ENCODE measurements at places on chromosomes 7 and 10.

DNA sequence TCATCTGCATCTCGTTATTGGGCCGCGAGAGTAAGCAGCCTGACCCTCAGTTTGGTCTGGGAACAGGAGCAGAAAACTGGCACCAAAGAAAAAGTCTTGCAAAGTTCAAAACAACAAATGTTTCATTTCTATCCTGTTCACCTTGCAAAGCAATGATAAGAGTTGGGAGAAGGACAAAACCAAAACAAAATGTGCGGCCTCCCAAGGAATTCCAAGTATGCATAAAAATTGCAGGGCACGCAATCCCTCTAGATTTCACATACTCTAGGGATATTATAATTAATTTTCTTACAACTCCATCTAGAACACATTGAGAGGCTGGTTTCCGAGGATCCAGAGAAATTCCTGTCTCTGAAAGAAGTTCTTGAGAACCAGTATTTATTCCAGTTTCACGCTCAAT is 20.1 kb downstream of the CHUK start:
- no peak for DNase-seq

- no peak for DNase-seq
Observed at GRCh38 chr7:130037703-130038102, 13.5 kb downstream of the ZC3HC1 start.

DNA sequence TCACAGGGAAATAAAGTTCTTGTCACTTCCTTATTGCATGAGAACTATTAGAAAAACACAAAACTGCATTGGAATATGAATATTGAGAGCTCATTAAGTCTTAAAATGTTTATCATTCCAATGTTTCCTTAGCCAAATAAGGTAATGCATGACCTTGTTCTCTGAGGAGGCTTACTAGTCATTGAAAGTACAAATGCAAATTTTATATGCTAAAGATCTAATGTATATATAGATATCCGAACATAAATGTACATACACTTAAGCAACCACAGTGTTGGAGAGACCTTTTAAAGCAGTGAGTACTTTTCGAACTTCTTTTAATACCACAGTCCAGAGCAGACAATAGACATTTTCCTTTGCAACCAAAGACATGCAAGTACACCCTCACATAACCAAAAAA is 96.1 kb downstream of the RELN start:
- no peak for DNase-seq

DNA sequence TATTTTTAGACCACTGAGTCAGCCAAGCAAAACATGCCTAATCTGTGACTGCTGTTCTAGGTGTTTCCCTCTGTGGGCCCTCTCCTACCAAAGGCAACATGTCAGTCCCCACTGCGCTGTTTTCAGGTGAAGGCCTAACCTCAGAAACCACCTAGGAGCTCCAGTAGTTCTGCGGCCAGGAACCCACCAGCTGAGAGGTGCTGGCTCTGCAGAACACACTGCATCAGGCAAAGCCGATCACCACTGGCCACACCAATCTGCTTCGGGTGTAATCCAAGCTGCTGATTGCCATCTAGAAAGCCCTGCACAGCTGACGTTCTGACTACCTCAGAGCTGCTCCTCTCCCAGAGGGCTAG is 14.9 kb downstream of the CAMK2G start:
- DNase-seq, result peak; percentile 45
